Skin of body (tissue), 3 donors: ENCODE measurements at places on chromosomes 11 and 22. TPM values are rescaled to one million over a fixed set of nuclear protein-coding genes. Genes with fewer than 3 reads are reported as not detected.
A peak's percentile ranks its signal among the peaks of the same experiment; 100 is the strongest.

DNA sequence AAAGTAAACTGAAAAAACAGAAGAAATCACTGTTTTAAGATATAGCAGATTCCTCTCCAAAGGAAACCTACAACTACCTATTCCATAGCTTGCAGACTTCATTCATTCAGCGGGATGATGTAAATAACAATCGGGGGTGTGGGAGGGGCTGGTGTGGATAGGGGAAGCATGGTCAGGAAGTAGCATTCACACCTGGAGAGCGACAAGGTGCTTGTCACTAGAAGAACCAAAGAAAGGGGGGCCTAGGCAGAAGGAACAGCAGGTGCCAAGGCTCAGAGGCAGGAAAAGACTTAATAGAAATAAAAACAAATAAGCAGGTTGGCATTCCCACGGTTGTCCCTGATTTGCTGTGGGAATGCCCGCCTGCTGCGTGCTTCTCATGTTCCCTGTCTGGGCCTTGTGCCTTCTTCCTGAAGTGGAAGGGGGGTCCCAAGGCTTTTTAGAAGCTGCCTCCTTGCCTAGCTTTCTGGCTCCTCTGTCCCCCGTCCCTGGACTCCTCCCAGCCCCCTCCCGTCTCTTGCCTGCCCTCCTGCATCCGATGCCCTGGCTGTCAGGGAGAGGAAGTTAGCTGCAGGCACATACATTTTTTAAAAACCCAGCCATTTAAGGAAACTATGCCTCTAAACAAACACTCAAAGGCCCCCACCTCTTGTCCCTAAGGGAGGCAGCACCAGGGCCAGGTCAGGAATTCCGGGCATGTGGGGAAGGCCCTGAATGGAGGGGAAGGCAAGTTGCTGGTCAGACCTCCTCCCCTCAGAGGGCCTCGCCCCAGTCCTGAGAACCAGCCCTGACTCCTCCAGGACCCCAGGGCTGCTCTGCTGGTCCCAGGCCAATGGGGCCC, 54.7 kb upstream of the PRDM11 start:
- no peak for DNase-seq

GRCh38 chr11:66327171-66328030, 8.8 kb downstream of the RIN1 start:
- DNase-seq, result peak; percentile 26

Gene FAM181B
- 0.49 TPM for total RNA-seq

- DNase-seq, result no peak
These were observed 75.4 kb downstream of the SWAP70 start for GRCh38 chr11:9739123-9739900.

Gene AGBL2
- 1.1 TPM for total RNA-seq

- DNase-seq, result no peak
These were observed 21.0 kb upstream of the FBLN1 start for GRCh38 chr22:45481661-45482060.

DNA sequence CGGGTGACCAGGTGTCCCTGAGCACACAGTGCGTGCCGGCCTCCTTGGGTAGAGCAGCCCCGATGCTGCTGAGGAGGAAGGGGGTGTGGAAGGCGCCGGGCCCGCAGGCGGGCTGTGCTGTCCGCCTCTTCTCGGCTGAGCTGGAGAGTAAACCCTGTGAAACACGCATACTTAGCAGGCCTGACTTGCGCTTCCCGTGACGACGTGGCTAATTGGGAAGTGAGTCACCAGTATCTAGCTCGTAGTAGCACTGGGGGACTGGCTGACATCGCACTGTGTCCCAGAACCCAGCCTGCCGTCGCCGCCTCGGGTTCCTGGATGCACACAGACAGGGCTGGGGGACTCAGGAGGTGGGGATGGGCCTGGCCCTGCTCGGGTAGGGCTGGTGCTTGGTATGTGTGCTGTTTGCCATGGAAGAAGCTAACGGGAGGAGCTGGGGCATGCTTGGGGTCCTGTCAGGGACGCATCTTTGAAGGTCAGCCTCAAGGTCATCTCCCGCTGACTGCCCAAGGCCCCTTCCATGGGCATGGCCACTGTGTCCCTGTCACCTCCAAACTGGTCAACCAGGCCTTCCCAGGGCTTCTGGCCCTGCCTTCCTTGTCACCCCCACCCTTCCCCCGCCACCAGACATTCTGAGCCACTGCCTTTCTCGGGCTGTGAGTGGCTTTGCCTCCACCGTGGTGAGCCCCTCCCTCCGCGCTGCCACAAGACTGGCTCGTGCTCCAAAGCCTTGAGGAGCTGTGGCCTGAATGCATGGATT, 1327.0 kb downstream of the BRD1 start:
- DNase-seq, result no peak

GRCh38 chr11:75561426-75562047, 516 bp upstream of the SERPINH1 start:
- DNase-seq, result no peak

DNA sequence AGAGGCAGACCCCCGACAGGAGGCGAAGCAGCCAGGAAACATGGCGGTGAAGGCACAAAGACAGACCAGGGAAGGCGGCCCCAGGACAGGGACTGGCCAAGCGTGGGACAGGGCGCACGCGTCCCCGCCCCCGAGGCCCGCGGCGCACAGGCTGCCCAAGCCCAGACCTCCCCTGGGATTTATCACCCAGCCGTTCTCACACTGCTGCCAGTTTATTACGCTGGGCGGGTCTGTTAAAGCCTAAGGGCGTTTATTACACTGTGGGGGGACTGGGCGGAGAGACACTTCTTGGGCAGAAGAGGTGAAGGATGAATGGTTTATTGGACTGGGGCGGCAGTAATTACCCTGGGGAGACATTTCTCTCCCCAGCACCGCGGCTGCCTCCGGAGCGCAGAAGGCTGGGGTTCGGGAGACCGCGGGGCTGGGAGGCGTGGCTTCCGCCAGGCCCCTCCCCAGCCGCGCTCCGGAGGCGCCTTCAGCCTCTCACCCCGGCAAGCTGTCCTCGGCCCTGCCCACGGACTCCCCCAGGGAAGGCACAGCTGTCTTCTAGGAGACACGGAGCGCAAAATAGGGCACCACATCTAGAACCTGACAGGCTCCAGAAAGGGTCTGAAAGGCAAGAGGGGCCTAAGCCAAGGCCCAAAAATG, 47.1 kb downstream of the SLC22A12 start:
- DNase-seq, result no peak

Gene MS4A6E
- total RNA-seq, result not detected

DNA sequence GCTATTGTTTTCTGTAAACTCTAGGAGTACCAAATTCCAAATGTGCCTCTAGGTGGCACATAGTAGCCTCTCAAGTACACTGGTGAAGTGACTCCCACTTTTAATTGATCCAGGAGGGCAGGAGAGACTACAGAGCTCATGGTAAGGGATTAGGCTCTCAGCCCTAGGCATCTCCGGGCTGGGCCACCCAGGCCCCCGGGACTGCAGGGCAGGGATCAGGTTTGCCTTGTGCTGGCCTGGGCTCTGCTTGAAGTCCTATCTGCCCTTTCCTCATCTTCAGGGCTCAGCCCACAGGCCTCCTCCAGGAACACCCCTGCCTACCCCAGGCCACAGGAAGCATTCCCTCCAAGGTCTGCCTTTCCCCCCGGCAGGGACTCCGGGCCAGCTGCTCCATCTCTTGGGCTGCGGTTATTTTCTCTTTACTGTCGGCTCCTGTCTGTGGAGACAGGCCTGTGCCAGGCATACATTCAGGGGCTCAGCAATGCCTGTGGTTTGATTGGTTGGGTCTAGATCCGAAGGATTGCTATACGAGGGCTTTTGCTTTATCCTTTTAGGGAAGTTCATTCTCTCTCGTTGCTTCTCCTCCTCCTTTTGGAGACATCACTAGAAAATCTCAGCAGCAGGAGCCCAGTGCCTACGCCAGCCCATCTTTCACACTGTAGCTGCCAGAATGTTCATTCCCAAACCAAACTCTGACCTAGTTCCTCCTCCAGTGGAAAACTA, 32.8 kb downstream of the PARVA start:
- DNase-seq, result peak; percentile 48

Gene GRM5
- total RNA-seq, result 0.20 TPM

DNA sequence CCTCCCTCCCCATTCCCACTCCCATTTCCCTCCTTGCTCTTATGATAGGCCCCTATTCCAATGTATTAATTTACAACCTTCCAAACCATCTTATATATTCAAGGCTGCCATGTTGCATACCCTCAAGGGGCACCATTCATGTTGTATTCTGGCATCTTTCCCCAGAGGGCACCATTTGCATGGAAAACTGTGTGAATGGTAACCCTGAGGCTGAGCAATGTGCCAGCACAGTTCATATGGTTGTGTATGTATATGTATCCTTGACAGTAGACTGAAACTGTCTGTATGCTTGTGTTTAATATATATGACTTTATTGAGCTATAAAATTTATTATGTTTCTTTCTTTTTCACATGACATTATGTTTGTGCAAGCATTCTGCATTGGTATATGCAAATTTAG, 7.3 kb downstream of the RASSF10 start:
- DNase-seq, result no peak

Gene NPTXR
- total RNA-seq, result 2.5 TPM
